ENCODE measurements at places on chromosomes 12 and 14.
A peak's percentile ranks its signal among the peaks of the same experiment; 100 is the strongest.

DNA sequence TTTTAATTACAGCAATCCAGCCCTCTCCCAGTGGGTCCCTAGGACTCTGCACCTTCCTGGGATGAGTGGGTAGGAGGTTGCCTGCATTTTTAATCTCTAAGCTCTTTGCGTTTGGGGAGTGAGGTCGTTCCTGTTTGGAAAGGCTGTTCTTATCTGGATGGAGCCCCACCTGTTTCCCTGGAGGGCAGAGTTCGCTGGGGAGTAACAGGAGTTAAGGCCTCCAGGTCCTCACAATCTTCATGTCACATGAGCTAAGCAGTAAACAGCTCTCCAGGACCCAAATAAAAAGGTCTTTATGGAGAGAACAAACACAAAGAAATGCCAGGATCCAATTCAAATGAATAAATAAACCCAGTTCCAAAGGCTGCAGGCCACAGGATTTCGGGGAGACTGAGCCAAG, 56.0 kb upstream of the RFLNA start:
- no peak for DNase-seq

- DNase-seq: no peak
These were observed 270.7 kb upstream of the GARIN2 start for GRCh38 chr14:66918527-66918926.

GRCh38 chr12:44573723-44574122, 302.4 kb downstream of the NELL2 start:
- DNase-seq: no peak

DNA sequence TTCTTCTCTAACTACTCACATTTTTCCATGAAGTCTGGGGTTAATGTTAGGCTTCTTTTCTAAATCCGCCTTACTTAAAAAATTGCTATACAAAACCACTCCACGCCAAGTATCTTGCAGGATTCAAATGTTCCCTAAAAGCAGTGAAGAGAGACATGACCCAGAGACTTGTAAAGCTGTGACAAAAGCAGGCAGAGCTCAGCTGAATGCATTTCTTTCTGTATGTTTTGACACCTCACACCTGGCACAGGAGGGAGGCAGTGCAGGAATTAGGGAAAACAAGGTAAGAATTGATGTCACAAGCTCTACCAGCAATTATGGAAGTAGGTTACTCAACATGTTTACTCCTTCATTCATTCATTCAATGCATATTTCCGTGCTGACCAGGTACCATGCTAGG, 295.0 kb downstream of the RPAP3 start:
- DNase-seq: no peak

DNA sequence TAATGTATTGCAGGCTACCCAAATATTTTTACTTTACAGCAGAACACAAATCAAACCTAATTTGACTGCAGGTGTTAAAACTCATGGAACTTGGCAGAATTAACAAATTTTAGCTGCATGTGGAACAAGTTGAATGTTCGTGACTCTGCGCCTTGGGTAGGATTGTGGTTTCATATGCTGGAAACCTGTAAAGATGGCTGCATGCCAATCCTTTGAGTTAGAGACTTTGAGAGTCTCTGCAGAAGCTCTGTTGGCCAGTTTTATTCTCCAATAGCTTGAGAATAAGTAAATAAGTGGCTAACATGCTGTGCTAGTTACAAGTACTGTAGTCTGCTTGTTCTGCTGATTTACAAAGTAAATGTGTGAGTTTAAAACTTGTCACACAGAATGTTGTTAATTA, 77.8 kb downstream of the PDE6H start:
- DNase-seq: peak; percentile 58

DNA sequence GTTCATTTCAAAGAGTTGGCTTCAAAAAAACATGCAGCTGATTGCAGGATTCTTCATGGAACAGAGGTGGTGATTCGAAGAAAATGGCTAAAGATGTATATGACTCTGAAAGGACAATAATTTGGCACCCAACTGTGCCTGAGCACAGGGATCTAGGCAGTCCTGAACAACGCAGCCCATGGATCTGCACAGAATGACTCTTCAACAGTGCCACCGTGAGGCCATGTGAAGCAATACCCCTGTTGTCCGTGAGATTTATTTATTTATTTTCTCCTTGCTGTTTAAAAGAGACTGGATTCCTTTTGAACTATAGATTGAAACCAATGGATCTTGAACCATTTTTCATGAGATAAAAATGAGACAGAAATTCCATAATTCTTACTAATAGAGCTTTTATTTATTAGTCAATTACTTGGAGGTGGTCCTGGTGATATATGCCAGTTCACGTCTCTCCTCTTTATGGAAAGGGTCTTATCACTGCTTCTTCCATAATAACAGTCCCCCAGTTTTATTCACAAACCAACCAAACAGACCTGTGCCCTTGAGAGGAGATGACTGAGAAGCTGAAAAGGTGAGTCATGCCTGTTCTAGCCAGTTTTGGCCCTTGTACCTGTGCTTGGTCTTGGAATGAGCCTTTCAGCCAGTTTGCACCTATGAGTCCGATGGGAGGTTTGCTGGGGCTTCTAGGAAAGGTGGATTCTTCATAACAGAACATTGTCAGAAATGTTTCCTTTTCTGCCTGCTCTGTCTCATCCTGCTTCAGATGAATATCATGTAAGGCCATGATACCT, 1598.3 kb downstream of the AACS start:
- DNase-seq: no peak

- DNase-seq: no peak
These were observed 6.1 kb upstream of the IL26 start for GRCh38 chr12:68231691-68232090.

GRCh38 chr12:119705182-119705581, 37.2 kb downstream of the PRKAB1 start:
- DNase-seq: no peak

- DNase-seq: no peak
These were observed 10.8 kb downstream of the RBM19 start for GRCh38 chr12:113955109-113955970.

DNA sequence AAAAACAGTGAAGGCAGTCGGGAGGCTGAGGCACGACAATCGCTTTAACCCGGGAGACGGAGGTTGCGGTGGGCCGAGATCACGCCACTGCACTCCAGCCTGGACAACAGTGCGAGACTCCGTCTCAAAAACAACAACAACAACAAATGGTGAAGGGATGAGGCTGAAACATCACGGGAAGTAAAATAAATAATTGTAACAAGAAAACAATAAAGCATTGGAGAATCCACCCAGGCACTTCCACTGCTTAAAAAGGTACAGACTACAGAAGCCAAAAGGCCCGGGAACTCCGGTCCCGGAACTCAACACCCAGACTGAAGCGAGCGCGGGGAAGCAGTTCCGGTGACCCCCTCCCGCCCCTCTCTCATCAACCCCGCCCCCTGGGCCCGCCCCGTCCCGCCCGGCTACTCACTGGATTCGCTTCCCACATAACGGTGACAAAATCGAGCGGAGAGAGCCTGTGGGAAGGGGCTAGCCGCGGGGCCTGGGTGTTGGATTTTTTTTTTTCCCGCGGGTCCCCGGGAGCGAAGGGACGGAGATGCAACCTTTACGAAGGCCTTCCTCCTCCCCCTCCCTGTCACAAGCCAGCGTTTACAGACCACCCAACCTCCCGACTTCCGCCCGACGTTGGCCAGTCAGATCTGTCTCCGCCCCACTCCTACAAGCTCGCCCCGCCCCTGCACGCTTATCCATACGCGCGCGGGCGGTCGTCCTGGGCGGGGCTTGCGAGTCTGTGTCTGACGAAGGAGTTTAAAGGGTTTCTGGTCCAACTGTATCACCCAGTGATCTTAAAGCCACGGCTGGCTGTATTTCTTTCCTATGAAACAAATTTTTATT, at the start of gene PARP11:
PARP11 (minus strand) TSS at position 600 of the 837 bp plus-strand sequence; CDS start at position 430, 170 bp downstream.
- DNase-seq: peak; percentile 96

- no peak for DNase-seq
These were observed 229.6 kb downstream of the BCAT1 start for GRCh38 chr12:24719293-24719721.

DNA sequence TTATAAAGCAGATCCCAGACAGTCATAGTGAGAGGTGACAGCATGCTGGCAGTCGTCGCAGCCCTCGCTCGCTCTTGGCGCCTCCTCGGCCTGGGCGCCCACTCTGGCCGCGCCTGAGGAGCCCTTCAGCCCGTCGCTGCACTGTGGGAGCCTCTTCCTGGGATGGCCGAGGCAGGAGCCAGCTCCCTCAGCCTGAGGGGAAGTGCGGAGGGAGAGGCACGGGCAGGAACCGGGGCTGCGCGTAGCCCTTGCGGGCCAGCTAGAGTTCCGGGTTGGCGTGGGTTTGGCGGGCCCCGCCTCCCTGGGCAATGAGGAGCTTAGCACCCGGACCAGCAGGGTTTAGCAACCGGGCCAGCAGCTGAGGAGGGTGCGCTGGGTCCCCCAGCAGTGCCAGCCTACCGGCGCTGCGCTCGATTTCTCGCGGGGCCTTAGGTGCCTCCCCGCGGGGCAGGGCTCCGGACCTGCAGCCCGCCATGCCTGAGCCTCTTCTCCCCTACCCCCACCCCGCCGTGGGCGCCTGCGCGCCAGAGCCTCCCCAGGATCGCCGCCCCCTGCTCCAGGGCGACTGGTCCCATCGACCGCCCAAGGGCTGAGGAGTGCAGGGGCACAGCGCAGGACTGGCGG, 451.2 kb upstream of the DCN start:
- no peak for DNase-seq

DNA sequence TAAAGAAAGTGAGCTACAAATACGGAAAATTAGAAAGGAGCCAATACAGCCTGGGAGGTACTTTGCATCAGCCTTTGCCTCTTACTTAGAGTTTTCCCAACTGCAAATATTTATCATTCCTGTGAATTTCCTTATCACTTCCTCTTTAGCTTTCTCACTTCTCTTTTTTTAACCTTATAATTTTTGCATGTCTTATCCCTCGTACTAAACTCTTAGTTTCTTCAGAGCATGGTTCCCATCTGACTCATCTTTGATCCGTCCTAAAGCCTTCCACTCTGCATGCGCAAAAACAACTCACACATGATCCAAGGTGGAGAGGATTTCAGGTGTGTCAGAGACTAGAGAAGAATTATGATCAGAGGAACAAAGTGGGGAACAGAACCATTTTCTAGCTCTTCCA, 9.6 kb upstream of the SNAPC1 start:
- no peak for DNase-seq

- DNase-seq: no peak
These were observed 56.8 kb downstream of the GNG2 start for GRCh38 chr14:51917193-51917592.

DNA sequence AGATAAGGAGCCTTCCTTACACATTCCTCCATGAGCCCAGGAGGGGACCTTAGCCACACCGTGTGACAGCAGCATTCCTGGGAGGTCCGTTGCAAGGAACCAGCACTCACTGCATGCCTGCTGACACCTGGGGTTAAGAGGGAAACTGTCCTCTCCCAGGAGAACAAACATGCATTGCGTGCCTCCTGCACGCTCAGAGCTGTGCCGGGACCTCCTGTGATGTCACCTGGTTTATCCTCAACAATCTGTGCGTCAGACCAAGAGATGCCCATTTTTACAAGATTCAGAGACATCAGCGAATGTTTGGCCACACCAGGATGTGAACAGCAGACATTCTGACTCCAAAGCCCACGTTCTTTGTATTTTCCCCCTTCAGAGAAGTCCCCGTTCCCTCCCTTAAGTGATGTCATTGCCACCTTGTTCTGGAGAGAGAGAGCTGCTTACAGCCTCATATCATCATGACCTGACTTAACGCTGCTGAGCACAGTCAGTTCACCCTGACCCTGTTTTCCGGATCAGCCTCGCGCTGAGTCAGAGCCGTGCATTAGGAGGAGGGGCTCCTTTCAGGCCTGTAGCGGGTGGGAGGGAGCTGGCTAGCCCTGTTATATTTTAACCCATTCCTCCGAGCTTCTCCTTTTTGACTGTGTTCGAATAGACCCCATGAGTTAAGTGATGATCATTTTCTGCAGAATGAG, 36.2 kb downstream of the TMEM120B start:
- no peak for DNase-seq

DNA sequence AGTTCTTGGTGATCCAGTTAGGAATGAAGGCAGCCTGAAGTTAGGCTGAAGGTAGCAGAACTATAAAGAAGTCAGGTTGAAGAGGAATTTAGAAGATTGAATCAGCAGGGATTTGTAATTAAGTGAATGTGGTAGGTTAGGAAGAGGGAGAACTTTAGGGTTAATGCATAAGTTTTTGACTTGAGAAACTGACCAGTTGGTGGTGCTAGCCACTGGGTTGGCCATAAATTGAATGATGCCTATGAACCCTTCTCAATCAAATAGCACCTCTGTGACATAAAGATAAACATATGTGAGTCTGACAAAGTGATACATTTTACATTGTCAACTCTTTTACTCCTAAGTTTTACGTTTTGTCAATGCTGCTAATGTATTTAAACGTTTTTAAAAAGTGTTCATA, 290.6 kb upstream of the NAV3 start:
- no peak for DNase-seq

DNA sequence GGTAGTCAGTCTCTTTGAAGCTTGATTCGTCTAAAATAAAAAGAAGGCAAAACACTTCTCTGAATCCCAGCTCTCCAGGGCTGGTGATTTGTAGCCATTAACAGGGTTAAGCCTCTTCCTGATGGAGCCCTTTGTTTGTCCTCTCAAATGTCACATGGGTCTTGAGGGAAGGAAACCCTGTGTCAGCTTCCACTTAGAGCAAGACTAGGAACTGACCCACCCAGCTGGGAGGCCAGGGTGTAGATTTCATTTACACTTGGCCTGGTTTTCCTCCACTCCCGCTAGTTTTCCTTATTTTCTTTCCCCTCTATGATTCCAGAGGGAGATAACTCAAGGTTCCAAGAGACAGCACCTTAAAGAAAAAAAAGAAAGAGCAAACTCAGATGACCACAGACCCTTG, 230.5 kb upstream of the EGLN3 start:
- no peak for DNase-seq

GRCh38 chr14:96042248-96042930, 3.2 kb downstream of the C14orf132 start:
- no peak for DNase-seq

GRCh38 chr14:104604458-104605449, at the start of gene TMEM179:
TMEM179 (minus strand) TSS chr14:104604772; CDS start chr14:104604741, 31 bp downstream.
- DNase-seq: peak; percentile 67

DNA sequence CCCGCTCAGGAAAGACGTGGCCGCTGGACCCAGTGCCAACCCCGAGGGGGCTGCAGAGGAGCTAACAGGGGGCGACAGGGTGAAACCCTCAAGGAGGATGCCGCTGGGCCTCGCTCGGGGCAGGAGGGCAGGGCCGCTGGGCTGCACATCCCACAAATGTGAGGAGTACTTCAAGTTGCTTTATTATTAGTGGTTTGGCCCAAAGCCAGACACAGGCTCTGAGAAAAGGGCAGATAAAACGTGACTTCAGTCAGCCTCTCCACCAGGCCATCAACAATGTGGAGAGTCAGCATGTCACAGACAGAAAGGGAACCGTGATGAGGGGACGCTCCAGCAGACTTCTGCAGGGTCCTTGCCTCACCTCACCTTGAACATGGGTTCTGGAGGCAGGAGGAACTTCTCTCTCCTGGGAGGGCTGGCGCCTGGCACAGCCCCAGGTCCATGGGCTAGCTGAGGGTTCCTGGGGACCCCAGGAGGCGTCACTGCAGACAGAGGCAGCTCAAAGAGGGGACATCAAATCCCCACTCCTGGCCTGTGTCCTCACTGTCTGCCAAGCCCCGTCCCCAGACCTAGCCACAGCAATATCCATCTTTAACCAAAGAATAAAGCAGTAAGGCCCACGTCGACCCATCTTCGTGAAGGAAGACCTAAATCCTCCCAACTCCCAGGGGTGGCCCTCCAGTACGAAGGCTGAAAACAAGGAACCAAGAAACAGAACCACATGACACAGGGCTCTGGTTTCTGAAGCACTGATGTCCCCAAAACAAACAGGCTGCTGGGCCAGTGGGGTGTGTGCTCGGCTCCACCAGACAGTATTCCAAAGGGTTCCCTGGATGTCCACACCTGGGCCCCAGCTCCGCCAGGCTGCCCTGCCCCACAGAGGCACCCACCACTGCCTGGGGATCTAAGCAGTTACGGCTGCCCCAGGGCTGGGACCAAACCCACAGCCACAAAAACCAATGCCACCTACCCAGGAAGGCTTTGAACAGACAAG, 35.1 kb downstream of the CCDC85C start:
- DNase-seq: peak; percentile 99

Measured in DMS79 treated with DMSO at 0.1 percent for 48 hours (cell line).